Stomach (tissue), 19 donors: ENCODE measurements at places on chromosomes 6 and 20. TPM values are rescaled to one million over a fixed set of nuclear protein-coding genes. Genes with fewer than 3 reads are reported as not detected.
A peak's percentile ranks its signal among the peaks of the same experiment; 100 is the strongest.

HMGCLL1 gene
- total RNA-seq = 3.3 TPM

GRCh38 chr20:13006825-13007224 is 1.9 kb upstream of the SPTLC3 start:
- no peak for DNase-seq

GRCh38 chr6:153842491-153842890 is 196.5 kb upstream of the OPRM1 start:
- DNase-seq = no peak

HLA-DRB1 gene
- total RNA-seq = 25.3 TPM

- DNase-seq = no peak
Measured at GRCh38 chr20:23583526-23583925, 15.2 kb upstream of the CST9L start.

GRCh38 chr6:37239950-37240713 is 17.4 kb upstream of the TBC1D22B start:
- DNase-seq = peak; percentile 87

GRCh38 chr20:19820555-19821211 is 62.6 kb downstream of the RIN2 start:
- DNase-seq = no peak

GRCh38 chr20:64181391-64181790 is 17.1 kb downstream of the MYT1 start:
- DNase-seq = no peak

- DNase-seq = no peak
Measured at GRCh38 chr20:9172851-9173250, 104.0 kb downstream of the PLCB4 start.

DNA sequence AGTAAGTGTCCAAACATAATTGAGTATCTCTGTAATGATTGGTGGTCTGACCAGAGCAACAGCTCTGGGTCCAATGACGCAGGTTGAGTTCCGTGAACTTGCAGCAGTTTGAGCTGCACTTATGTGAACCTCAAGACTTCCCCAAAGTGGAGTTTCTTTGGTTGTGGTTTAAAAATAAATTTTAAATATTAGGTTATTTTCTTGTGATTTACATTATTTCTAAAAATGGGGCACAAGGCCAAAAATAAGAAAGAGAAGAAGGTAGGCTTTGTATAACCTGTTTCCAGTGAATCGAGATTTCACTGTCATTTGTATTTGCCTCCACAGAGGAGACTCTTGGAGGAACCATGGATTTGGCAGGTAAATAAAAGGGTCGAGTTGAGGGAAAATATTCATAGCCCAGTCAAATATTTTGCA is 166.4 kb upstream of the ZNF217 start:
- DNase-seq = no peak

GRCh38 chr6:39369987-39370386 is 47.5 kb upstream of the KCNK16 start:
- DNase-seq = no peak

DNA sequence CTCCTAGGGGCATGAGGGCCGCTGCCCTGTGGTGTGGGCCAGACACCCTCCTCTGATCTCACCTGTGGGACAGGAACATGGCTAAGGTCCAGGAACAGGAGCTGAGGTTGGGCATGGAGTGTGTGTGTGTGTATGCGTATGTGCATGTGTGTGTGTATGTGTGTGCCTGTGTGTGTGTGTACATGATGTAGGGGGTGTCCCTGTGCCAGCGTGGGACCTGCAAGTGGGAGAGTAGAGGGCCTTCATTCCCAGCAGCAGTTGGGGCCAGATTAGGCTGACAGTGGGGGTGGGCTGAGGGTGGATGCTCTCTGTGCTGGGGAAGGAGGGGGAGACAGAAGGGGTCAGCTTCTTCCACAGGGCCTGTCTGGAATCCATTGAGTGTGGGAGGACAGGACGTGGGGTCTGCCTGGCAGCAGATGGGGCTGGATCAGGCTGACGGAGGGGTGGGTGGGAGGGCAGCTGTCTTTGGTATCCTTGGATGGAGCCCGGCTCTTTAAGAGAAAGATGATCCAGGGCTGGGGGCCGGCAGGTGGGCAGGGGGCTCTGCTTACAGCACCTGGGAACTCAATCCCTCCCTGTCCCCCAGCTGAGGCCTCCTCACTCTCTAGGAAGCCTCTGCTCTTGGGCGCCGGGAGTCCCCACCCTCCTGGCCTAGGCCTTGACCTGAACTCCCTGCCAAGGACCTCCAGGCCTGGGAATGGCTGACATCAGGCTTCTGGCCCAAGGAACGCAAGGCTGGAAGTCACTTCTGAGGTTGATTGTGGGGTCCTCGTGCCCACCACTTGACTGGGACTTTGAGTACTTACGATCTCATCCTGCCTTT is 44.0 kb downstream of the SPDEF start:
- no peak for DNase-seq

ZKSCAN4 gene
- 6.4 TPM for total RNA-seq

MLIP gene
- not detected for total RNA-seq

DNA sequence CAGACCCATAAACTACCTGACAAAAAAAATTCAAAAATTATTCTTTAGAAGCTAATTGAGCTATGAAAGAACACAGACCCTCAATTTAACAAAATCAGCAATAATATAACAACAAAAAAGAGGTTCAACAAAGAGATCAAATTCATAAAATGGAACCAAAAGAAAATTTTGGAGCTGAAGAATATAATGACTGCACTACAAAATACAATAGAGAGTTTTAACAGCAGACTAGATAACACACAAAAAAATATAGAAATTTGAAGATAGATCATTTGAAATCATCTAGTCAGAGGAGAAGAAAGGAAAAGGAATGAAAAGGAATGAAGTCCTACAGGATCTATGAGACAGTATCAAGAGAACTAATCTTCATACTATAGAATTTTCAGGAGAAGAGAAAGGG is 422.1 kb downstream of the PAX1 start:
- DNase-seq = no peak

FAM162B gene
- total RNA-seq = not detected

- DNase-seq = peak; percentile 75
Measured at GRCh38 chr6:13614126-13614925, 809 bp upstream of the NOL7 start.

- no peak for DNase-seq
Measured at GRCh38 chr20:57966620-57967019, 256.8 kb upstream of the PMEPA1 start.

GRCh38 chr20:2807019-2807418 is 6.6 kb upstream of the CPXM1 start:
- no peak for DNase-seq

PLG gene
- total RNA-seq = not detected

- no peak for DNase-seq
Measured at GRCh38 chr20:62134735-62135231, 8.4 kb downstream of the PSMA7 start.

DNA sequence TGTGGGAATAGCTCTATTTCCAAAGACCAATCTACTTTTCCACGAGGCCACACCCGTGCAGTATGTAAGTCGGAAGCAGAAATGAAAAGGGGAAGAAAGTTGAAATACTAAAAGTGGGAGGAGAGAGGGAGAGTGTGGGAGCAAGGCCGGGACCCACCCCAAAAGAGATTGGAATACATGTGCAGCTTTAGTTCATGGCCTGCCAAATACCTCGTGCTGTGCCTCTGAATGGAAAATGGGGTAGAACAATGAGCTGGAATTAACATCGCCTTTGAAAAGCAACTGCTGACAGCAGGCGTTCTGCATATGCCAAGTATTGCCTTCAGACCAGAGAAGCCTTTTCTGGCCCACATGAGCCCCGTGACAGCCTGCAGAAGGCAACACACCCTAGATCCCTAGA is 155.6 kb downstream of the CD83 start:
- DNase-seq = no peak

- no peak for DNase-seq
Measured at GRCh38 chr20:37673444-37673843, 20.4 kb upstream of the CTNNBL1 start.

GRCh38 chr20:57582432-57583288 is 21.8 kb downstream of the PCK1 start:
- peak; percentile 44 for DNase-seq

PNPLA1 gene
- not detected for total RNA-seq

DNA sequence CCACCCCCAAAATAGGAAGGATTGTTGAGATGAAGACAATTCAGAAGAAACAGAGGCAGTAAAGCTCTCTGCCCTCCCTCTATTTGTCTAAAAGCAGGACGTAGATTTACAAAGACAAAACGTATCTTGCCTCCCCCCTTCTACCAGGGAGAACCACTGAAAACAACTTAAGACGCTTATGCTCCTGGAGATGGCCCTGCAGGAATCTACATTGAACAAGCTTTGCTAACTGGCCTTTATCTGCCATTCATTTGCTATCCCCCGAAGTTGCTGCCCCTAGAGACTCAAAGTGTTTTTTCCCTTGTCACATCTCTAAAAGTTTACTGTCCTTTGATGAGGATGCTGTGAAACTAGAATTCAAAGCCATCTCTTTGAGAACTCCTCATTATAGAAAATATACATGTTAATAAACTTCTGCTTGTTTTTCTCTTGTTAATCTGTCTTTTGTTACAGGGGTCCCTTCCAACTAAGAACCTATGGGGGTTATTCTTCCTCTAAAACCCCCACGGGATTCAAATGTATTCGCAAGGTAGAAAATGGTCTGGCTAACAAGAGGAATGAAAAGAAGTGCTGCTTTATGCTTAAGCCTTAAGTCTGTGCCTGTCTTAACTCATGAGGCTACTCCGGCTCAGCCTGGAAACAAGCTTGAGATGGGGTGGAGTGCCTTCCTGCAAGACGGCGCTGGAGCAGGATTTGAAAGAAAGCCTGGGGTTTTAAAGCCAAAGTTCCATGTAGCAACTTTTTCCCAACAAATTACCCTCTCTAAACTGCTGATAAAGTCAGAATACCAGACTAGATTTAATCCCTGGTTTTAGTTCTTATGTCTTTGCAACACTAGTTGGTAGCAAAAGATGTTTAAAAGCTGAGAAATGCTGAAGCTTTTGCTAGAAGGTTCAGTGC is 88.0 kb downstream of the CLIC5 start:
- DNase-seq = no peak

TREM2 gene
- not detected for total RNA-seq

TMEM74B gene
- total RNA-seq = 0.73 TPM

GRCh38 chr20:62297449-62298227 is 5.2 kb upstream of the ADRM1 start:
- DNase-seq = no peak

BACH2 gene
- total RNA-seq = 3.5 TPM

DNA sequence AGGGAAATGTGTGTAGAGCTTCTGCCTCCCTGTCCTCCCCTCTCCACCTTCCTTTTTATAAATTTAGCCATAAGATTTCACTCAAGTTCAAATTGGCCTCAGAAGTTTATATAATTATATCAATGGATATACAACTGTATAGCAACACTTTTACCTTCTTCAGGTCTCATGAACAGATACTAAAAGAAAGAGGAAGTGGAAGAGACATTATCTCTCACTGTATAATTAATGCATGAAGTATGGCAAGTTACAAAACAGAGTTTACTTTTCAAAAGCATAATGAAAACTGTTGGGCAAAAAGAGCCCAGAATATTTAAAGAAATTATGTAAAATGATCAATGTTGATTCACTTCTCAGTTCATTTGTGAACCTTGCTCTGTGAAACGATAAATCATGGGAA is 99.7 kb downstream of the PDE7B start:
- DNase-seq = no peak

GRCh38 chr6:68826501-68826900 is 191.4 kb downstream of the ADGRB3 start:
- DNase-seq = no peak

TRIM10 gene
- 2.3 TPM for total RNA-seq

DEFB110 gene
- total RNA-seq = not detected

CTCFL gene
- total RNA-seq = not detected

- no peak for DNase-seq
Measured at GRCh38 chr6:130796313-130796905, 30.8 kb upstream of the SMLR1 start.

DNA sequence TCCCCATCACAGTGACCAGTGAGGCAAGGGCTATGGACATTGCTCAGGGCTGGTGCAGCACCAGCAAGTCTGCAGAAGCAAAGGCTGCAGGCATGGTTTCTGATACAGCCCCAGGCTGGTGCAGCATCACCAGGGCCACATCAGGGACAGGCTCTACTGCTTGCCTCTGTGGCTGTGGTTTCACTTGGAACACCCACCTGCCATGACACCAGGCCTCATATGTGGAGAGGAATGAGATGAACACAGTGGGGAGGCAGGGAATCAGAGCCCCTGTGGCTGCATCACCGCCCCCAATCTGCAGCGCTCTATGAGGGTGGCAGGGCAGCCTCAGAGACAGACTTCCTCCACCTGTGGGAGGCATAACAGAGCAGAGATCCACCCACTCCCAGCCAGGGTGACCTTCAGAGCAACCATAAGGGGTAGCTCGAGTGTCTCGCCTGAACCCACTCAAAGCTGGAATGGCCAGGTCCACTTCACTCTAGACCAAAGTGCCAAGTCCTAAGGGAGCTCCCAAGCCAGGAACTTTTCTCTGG is 7.9 kb downstream of the RING1 start:
- DNase-seq = no peak

- no peak for DNase-seq
Measured at GRCh38 chr6:129817332-129817731, 43.8 kb downstream of the TMEM244 start.

SEMG1 gene
- total RNA-seq = not detected

GRCh38 chr20:20063941-20064702 is 11.8 kb downstream of the CFAP61 start:
- no peak for DNase-seq

GRCh38 chr20:53900380-53900999 is 169.9 kb downstream of the BCAS1 start:
- DNase-seq = peak; percentile 75

DNA sequence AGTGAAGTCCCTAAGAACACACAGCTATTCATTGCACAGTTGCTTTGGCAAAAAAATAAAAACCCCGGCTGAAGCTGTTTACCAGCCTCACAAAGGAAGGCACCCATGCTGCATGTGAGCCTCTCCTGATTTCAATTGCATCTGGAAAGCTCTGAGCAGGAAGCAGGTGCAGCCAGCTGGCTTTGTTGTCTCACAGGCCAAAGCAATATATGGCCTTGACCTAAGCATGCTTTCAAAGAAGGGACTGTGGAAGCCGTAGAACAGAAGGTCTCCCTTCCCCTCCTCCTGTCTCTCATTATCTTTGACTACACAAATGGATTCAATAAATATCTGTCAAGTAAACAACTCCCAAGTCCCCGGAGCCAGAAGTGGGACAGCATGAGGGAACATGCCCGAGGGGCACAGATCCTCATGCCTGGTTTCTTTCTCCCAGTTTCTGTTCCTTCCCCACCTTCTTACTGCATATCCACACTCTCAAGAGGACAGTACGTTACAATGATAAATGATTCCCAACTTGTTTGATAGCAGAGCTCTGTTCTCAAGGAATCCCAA is 57.2 kb upstream of the PCSK2 start:
- DNase-seq = peak; percentile 56

DNA sequence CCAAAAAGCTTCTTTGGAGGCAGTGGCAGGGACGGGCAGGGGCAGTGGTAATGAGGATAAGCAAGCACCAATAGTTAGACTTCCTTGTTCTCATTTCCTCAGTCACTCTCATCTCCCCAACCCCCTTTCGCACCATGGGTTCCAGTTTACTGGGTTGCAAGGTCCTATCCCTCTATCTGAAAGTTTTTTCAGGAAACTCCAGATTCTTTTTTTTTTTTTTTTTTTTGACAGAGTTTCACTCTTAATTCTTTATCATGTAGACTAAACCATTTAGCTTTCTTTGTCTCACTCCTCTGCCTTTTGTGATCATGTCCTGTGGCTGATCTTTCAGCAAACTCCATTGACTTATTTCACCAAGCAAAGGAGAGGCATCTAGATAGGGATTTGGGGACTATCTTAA is 51.4 kb upstream of the GMDS start:
- DNase-seq = no peak

GRCh38 chr20:59148701-59149493 is 14.7 kb upstream of the ZNF831 start:
- no peak for DNase-seq

- no peak for DNase-seq
Measured at GRCh38 chr20:50532221-50532620, 22.0 kb downstream of the PTPN1 start.
